ENCODE measurements at places on chromosomes 13 and 19.
A peak's percentile ranks its signal among the peaks of the same experiment; 100 is the strongest.

DNA sequence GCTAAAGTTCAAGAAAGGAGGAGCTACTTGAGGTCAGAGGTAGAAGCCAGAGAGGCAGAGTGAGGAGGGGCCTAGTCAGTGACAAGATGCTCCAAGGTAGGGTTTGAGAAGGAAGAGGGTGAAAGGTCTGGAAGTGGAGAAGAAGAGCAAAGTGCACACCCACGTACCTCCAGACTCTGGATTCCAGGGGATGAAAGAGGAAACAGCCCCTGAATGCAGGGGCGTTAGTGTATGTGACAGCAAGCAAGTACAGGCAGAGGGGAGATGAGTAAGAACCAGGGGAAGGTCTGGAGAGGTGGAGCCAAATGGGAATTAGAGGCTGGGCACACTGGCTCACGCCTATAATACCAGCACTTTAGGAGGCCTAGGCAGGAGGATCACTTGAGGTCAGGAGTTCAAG is 8.7 kb downstream of the RPS28 start:
- DNase-seq: no peak

DNA sequence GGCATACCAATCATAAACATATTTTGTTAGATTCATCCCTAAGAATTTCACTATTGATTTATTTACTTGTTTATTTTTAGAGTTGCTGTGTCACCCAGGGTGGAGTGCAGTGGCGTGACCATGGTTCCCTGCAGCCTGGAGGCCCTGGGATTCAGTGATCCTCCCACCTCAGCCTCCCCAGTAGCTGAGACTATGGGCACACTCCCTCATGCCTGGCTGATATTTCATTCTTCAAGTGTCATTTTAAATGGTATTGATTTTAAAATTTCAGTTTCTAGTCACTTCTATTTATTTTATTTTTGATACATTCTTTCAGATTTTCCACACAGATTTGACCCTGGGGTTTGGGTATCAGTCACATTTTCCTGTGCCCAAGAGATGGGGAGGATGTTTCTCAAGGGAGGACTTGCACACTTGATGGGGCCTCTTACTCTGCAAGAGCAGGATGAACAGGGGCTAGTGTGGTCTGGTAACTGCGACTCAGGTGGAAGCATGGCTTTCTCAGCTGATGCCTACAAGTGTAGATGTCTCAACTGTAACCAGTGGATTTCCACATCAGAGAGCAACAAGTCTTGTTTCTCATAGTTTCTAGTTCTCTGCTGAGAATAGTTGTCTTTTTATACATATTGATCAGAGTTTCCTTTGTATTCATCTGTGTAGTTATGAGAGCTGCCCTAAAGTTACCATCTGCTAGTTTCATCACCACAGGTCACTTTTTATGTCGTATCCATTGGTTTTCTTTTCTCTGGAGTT is 40.2 kb downstream of the CCNE1 start:
- DNase-seq: no peak

GRCh38 chr13:91710733-91711132 is 312.3 kb downstream of the GPC5 start:
- DNase-seq: no peak

GRCh38 chr13:89322466-89322865 is 1651.3 kb downstream of the SLITRK5 start:
- no peak for DNase-seq

DNA sequence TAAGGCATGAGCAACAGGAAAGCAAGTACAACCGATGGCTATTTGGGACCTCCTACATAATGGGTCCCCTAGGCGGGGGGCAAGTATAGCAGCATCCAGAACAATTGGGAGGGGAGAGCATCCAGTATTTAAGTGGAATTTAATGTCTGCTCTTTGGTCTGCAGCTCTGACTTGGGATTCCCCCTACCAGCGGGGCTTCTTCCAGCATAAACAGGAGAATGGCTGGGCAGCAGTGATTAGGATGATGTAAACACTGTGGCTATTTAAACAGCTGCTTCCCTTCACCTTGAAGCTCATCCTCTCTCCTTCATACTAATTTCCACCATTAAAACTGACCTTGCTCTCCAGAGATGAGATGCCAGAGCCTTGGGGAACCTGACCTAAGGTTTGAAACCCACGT is 73.9 kb upstream of the OXGR1 start:
- peak; percentile 73 for DNase-seq

GRCh38 chr13:110525328-110526319 is 35.9 kb downstream of the RAB20 start:
- DNase-seq: no peak

DNA sequence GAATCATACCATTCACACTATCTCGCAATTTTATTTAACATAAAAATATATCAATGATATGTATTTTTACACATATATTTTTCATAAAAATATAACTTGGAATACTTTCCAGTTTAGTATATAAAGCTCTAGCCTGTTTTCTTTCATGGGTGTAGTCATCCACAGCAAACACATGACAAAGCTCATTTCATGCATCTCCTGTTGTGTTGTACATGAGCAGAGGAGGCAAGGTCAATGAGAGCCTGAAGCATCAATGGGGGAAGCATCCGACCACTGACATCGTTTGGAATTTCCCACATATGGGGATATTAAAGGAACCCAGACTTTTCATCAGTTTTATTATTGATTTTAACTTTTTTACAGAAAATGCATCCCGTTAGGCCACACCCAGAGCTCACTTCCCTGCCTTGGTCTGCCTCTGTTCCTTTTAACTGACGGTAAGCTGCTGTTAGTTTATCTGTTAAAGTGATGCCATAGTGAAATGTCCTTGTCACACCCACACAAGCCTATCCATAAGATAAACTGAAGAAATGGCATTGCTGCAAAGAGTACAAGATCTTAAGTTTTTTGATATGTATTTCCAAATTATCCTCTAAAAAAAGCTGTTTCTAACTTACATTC is 44.0 kb downstream of the MIPEP start:
- DNase-seq: no peak

- DNase-seq: no peak
These were observed 29.5 kb downstream of the FPR3 start for GRCh38 chr19:51824281-51825005.

- peak; percentile 42 for DNase-seq
These were observed 11.0 kb downstream of the CYTH2 start for GRCh38 chr19:48480183-48480557.

- no peak for DNase-seq
These were observed 18.9 kb downstream of the ESD start for GRCh38 chr13:46778095-46778494.

DNA sequence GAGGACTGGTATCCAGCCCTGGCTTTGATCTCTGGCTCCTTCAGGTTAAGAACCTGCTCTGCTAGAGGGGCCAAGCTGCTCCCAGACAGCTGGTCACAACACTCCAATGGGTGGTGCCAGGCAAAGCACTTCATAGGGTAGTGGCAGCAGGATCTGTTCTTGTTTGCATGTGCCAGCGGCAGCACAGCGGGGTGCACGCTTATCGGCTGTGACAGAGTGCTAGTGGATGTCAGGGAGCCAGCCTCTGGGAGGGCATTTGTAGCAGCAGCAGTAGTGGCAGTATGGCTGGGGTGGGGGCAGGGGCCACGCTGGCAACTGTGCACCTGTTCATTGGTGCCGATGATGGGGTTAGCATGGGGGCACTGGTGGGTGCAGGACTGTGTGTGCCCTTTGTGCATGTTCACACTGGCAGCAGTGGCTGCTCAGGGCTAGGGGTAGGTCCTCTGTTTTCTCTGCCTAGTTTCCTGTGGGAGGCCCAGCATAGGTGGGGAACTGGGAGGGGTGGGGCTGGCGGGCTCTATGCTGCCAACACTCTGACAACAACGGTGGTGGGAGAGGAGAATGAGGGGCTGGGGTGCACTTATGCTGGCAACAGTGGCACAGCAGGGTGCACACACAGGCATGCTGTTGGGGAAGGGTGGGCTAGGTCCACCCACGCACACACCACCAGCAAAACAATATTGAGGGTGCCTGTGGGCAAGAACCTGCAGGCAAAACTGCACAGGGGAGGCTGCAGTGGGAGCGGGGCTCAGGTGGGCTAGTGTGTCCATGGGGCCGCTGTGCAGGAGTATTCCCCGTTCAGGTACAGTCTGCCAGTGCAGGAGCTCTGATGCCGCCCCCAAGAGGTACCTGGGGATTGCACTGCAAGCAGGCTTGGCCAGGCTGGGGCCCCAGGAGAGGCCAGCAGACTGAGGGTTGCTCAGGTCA is 19.3 kb downstream of the AP1M1 start:
- no peak for DNase-seq

- no peak for DNase-seq
These were observed 17.8 kb upstream of the CABP5 start for GRCh38 chr19:48061401-48062344.

GRCh38 chr13:46373623-46374022 is 13.4 kb downstream of the RUBCNL start:
- no peak for DNase-seq

GRCh38 chr13:85549819-85550218 is 249.4 kb downstream of the SLITRK6 start:
- DNase-seq: no peak

GRCh38 chr13:90415902-90416301 is 931.6 kb upstream of the MIR17HG start:
- no peak for DNase-seq
